ENCODE measurements at places on chromosomes 6 and 20.

- no peak for DNase-seq
Measured at GRCh38 chr6:141388666-141389065, 744.1 kb upstream of the GJE1 start.

DNA sequence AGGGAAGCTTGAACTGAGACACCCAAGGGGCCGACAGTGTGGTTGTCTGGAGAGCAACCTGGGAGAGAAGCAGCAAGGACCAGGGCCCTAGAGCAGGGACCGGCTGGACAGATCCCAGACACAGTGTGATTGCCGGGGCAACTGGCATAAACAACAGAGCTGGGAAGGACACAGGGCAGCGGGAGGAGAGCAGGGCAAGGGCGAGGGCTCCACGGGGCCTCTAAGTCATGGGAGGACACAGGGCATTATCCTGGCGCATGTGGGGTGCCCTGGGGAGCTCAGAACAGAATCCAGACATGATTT, 31.1 kb upstream of the CCR6 start:
- DNase-seq, result no peak

DNA sequence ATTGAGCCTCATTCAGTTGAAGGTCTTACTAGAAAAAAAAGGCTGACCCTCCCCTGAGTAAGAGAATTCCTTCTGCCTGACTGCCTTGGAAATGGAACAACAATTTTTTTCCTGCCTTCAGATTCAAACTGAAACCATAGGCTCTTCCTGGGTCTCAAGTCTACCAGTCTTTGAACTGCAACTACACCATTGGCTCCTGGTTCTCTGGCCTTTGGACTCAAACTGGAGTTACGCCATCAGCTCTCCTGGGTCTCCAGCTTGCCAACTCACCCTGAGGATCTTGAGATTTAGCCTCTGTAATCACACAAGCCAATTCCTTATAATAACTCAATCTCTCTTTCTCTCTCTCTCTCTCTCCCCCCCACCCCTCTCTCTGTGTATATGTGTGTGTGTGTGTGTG, 36.0 kb upstream of the SNX9 start:
- no peak for DNase-seq

DNA sequence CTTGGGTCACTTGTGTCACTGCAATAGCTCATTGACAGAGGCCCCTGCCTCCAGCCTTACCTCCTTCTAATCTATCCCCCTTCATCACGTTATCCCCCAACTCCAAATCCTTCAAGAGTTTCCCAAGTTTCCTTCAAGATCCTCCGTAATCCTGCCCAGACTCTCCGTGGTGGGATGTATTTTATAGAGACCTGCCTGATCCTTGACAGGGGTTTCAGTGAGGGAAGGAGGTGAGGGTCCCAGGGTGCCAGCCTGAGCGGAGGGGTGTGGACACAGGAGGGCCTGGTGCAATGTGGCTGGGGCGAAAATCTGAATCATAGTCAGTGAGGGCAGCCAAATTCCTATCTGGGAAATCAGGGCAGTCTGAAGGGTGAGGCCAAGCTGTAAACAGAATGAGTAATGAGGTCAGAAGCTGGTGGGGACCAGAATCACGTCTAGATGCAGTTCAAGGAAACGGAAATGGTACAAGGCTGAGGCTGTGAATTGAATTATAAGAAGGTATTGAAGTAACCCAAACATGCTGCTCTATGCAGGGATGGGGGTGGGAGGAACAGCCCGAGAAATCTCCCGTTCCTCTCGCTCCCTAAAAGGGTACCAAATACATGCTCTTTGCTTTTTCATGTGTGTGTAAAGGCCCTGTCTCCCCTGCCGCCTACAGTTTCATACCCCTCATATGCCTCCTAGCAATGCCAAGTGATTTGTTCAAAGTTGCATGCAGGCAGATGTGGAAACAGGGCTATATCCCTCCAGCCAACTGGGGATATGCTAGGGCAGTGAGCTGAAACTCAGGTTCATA, 35.4 kb upstream of the PIM1 start:
- no peak for DNase-seq

DNA sequence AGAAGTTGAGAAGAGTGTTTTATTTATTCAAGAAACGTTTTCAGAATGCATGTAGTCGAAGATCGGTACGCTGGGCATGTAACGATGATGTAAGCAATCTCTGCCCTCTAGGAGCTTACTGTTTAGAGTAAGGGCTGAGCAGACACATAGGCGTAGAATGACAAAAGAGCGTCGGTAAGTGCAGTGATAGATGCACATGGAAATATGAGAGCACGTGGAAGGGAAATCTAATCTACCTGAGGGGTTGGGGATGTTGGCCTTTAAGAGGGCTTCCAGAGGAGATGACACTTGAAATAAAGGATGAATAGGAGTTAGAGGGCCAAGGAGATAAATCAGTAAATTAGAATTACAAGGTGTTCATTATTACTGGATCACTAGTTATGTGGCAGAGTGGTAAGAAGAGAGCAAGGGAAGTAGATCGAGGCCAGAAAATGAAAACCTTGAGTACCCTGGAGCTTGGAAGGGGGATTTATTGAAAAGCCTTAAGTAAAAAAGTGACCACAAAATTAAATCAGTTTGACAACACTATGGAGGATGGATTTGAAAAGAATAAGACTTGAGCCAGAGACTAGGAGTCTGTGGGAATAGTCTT, 782 bp downstream of the TRMT11 start:
- DNase-seq, result no peak

- no peak for DNase-seq
Measured at GRCh38 chr20:58697867-58698703, 5.5 kb downstream of the NPEPL1 start.

GRCh38 chr20:15346657-15347280, 1009.4 kb upstream of the FLRT3 start:
- no peak for DNase-seq

DNA sequence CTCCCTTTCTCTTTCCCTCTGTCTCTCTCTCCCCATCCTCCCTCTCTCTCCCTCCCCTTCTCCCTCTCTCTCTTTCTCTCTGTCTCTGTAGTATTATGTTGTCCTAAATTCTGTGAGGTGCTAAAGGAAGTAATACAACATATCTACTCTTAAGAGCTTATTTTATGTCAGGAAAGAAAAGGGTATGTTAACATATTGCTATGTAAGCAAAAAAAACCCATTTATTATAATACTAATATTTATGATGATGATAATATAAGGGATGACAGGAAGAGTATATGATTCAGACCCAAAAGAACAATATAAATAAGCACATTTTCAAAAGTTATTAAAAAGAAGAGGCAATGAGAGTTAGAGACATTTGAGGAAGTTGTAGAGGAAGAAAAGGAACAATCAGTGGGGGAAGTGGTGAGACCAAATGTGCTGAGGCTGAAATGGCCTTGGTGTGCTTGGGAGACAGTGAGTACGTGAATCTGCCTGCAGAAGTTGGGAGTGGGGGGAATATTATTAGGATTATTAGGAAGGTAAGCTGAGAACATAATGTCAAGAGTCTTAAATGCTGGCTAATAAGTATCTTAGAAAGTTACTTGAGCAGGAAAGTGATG, 303.6 kb upstream of the FERMT1 start:
- DNase-seq, result no peak

GRCh38 chr6:56065408-56065807, 182.0 kb downstream of the COL21A1 start:
- DNase-seq, result no peak

GRCh38 chr6:137316626-137317025, 97.4 kb upstream of the IFNGR1 start:
- no peak for DNase-seq

DNA sequence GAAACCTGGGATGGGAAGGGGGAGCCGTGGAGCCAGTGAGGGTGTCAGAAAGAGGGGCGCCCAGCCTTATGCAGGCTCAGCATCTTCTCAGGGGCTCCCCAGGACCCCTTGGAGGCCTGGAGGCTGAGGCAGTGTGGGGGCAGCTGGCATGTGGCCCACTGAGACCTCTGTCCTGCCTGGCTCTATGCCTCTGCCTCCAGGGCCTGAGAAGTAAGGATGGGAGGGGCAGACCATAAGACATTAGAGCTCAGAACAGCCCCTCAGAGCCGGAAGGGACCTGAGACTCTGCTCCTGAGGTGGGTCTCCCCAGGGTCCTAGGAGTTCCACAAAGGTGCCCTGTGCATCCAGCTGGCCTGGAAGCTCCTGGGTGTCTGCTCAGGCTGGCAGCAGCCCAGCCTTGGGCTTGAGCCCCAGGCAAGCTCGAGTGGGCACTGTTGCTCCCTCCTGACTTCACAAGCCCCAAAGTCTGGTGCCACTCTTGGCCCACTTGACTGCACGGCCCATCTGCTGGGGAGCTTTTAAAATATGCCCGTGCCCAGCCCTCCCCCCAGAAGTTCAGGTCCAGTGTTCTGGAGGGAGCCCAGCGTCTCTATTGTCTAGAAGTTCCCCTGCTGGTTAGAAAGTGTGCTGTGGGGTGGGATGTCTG, 126.8 kb downstream of the GRM4 start:
- DNase-seq, result no peak

- no peak for DNase-seq
Measured at GRCh38 chr20:8790442-8791074, 278.3 kb upstream of the PLCB4 start.

- DNase-seq, result no peak
Measured at GRCh38 chr6:106628658-106629102, 618 bp downstream of the RTN4IP1 start.
